ENCODE measurements at places on chromosomes 11 and 22.

DNA sequence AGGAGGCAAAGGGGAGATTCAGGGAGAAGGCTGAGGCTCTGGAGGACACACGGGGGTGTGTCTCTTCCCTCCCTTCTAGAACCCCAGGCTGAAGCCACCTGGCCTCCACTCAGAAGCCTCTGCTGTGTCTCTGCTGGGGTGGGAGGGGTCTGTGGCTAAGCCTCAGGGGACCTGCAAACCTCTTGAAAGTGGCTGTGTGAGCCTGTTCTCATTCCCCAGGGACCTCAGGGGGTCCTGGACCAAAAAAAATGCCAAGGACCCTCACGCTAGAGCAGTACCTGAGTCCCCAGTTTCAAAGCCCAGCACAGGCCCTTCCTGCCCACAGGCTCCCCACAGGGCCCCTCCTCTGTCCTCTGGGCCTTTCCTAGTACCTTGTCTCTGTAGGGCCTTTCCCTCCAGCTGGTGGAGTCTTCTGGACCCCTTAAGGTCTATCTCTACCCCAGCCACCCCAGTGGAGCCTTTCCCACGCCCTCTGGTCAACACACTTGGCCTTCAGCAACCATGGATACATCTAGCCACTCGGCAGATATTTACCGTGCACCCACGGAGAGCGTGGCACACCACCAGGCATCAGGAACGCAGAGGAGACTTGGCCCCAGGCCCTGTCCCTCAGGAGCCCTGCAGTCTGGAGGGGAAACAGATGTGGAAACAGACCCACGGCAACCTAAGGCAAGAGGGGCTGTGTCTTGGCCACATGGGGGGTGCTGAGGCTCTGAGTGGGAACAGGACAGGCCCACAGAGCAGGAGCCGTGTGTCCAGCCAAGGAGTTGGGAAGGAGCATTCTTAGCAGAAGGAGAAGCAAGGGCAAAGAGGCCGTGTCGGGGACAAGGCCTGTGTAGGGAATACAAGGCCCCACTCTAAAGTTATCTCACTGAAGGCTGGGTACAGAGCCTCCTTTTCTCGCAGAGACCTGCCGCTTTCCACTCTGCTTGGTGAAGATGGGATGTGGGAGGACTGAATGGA is 18.5 kb downstream of the PLA2G6 start:
- DNase-seq: no peak

- no peak for DNase-seq
These were observed 9.5 kb upstream of the GNAZ start for GRCh38 chr22:23060612-23061400.

DNA sequence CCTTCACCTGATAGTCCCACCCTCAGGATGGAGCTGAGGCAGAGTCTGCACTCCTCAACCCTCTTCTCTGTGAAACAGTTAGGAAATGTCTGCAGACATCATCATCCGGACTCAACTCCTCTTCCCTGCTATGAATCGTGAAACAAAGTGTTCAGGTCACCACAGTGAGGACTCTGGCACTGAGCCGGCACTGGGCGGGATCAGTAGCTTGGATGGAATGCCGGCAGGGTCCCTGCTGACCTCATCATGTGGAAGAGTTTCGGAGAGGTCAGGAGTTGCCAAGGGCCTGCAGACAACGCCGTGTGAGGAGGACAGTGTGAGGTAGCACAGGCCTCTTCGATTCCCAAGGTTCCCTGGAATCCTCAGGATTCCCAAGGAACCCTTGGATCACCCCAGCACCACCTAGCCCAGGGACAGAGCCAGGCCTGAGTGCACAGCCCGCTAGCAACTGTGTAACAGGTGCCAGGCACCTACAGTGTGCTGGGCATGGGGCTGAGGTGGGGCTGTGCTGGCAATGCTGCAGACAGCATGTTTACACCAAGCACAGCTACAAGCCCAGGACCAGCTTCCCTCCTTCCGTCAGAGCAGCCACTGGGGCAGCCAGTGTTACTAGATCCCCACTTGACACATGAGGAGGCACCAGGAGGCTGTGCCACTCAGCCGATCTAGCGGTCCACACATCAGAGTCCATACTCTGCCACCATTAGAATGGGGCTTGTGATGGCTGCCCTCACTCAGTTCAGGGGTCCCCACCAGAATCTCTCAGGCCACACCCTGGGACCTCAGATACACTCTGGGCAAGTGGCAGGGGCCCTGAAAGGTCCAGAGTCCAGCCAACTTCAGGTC is 693 bp upstream of the LINC01488 start:
- DNase-seq: no peak

DNA sequence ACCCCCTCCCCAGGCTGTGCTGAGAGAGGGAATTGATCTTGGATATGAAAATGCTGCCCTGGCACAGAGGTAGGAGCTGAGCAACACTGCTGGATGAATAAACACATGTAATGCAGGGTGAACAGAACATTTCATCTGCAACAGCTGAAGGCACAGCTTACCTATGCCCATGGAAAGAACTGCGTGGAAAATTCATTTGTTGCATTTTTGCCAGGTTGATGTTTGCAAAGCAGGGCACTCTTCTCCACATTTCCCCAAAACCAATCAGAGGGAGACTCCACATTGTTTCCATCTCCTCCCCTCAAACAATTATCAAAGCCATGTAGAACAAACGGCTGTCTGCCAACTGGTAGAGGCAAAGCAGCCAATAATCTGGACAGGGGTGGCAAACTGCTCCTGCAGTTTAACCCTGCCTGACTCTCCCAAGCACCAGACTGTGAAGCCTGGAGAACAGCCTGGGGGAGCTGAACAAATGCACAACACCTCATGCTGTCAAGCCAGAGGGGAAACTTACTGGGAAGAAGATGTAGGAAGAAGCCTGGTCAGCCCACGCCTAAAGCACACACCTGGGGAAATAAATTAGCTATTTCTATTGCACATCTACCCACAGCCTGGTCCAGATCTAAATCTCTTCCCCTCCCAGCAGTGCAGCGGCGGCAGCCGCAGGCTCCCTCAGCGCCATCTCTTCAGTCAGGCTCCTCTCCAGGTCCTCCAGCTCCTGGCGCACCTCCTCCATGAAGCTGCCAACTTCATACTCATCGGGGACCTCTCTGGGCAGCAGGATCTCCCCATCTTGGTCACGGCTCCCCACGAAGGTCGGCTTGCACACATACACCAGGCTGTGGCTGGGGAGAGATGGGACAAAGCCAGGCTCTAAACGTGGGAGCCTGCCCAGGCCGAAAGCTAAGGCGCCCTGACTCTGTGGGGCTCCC is 44.3 kb downstream of the DKK3 start:
- DNase-seq: no peak

DNA sequence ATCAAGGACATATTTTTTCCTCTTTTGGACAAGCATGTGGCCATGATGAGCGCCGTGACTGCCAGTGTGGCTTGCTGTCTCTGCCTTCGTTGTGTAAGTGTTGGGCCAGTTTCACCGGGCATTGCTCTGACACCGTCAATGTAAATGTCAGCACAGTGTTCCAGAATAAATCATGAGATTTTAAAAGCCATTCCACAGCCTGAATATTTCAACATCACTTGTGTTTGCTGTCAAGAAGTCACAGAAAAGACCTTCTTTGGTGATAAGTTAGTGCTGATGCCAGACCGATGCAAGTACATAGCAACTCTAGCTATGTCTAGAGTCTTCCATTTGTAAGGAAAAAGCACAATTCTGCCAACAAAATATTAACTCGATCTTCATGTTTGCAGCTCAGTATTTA is 467.8 kb downstream of the TBC1D22A start:
- DNase-seq: no peak

DNA sequence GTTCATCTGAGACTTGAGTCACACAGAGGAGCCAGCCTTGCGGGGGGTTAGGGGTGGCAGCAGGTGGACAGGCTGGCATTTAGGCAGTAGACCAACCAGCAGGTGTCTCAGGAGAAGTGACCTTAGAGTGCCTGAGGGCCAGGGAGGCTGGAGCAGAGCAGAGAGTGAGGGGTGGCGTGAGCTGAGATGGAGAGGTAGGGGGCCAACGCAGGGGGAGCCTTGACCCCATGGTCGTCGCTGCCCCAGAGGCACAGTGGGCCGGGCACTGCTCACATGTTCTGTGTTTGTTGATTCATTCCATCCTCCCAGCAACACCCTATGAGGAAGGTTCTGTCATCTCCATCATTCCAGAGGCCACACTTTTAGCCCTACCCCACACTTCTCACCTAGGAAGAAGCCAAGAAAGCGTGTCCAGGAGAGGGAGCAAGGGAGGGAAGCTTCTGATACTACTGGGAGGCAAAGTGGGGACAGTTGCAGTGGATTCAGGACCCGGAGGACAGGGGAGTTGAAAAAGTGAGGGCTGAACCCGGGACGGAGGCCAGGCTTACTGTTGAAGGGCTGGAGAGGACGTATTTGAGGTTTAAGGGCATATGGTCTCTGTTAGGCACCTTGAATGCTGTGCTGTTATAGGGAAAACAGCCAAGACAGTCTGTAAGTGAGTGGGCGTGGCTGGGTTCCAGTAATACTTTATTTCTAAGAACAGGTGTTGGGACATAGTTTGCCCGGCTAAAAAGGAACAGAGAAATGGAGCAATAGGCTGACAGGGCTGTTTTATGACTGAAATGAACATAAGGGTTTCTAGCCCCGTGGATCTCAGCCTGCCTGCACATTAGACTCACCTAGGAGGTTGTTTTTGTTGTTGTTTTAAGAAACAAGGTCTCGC is 7.3 kb downstream of the SART1 start:
- no peak for DNase-seq

GRCh38 chr11:33622186-33622585 is 78.4 kb downstream of the C11orf91 start:
- no peak for DNase-seq

- no peak for DNase-seq
These were observed 35.8 kb downstream of the OR4C6 start for GRCh38 chr11:55697817-55698216.

DNA sequence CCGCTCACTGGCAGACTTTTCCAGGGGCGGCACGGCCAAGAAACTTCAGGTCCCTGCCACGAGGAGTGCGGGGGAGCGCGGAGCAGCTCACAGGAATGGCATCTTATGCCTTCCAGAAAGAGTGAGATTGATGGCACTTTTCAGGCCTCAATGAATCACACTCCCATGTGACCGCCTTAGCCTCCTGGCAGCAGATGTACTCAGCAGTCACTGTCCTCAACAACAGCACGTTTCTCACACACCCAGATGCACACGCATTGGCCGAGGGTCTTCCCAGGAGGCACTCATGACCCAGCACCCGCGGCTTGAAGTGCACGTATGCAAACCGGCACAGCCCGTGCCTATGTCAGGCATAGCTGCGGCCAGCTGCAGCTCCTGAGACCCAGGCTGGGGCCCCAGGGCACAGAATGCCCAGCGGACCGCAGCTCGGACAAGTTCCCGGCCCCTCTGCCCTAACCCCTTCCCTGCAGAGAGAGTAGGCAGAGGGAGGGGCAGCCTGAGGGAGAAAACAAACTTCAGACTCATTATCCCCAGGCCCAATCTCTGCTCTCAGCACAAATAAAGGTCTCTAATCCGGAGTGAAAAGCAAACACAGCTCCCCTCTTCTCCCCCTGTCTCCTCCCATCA is 48.3 kb downstream of the RPUSD4 start:
- DNase-seq: no peak

DNA sequence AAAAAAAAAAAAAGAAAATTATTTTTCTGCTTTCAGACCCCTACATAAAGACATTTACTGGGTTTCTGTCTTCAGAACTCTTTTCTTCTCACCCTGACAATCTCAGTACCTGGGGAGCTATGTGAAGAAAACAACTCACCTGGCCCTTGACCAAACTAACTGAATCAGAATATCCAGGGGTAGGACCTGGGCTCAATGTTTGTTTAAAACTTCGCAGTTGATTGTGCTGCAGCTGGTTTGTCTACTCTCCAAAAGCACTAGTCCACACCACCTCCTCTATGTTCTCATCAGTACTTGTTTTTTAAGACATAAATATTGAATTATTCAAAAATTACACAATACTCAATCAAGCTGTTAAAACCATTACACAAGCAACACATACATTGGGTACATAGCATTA is 34.8 kb downstream of the EIF3F start:
- DNase-seq: no peak

GRCh38 chr11:18650859-18651557 is 16.9 kb upstream of the SPTY2D1 start:
- peak; percentile 42 for DNase-seq

DNA sequence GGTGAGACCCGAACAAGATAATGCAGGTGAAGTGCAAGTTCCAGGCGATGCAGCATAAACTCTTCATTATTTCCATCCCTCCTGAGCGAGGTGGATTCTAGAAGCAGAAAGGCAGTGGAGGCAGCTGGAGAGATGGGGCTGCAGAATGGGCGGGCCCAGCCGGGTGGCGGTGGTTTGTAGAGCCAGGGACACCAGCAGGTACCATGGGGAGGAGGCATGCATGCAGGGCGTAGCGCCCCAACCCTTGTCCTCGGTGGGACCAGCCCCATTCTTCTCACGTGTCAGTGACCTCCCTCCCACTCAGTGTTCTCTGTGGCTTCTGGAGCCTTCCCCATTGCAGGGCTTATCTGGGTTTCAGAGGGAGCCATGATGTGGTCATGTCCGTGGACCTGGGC is 38.0 kb downstream of the MPPED1 start:
- no peak for DNase-seq

DNA sequence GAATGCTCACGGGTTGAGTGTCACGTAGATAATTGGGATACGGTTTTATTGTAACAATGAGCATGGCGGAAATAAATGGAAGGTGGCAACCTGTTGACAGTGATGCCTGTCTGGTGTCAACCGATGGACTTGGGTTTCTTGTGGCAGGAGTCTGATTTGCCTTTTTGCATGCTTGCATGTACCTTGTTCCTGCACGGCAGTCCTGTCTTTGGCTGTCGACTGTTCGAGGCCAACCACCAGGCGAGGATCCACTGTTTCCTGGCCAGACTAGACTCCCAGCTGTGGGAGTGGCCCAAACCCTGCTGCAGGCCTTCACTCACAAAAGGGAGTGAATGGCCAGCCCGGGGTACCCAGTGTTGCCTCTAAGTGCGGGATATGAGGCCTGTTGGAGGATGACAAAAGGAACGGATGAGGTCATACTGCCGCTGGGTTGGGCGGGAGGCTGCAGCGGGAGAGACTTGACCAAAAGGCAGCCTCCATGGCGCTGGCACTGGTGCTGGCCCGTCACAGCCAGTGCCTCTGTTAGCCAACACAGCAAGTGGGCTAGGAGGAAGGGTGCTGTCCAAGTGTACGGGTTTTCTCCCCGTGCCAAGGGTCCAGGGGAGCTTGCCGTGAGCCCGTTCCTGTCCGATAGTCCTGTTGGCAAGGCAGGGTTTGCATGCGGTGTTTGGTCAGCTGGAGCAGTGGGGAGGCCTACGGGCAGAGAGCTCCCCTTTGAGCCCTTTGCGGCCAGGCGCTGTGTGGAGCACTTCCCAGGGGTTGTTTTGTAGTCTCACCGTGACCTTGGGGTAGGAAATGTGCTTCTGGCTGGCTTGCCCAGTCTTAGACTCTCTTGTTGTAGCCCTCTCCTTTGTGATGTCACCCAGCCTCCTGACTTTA is 974 bp downstream of the DGCR8 start:
- no peak for DNase-seq

DNA sequence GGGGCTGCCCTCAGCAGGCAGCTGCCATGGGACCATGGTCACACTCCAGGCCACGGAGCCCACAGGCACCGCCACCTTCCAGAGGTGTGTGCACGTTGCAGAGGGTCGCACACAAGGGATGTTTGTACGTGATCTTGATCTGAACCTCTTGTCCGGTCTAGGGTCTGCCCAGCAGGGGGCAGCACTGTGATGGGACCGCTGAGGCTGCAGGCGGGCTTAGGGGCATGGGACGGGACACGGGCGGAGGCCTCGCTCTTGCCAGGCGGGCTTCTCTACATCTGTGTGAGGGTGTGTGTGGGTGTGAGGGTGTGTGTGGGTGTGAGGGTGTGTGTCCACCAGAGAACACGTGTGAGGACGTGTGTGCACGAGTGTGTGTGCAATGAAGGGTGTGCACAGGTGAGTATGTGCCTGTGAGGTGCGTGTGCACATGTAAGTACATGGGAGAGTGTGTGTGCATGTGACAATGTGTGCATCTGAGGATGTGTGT is 52.4 kb downstream of the CACNA1I start:
- DNase-seq: peak; percentile 37

GRCh38 chr22:50601669-50602337 is 1.2 kb downstream of the MAPK8IP2 start:
- no peak for DNase-seq
